Naive thymus-derived CD4-positive, alpha-beta T cell (primary cell): ENCODE measurements at places on chromosomes 6 and 20. TPM values are rescaled to one million over a fixed set of nuclear protein-coding genes. Genes with fewer than 3 reads are reported as not detected.
A peak's percentile ranks its signal among the peaks of the same experiment; 100 is the strongest.

BANF2 gene
- not detected for total RNA-seq

CAGE1 gene
- total RNA-seq = 0.39 TPM

EPB41L1 gene
- 0.81 TPM for total RNA-seq

DNA sequence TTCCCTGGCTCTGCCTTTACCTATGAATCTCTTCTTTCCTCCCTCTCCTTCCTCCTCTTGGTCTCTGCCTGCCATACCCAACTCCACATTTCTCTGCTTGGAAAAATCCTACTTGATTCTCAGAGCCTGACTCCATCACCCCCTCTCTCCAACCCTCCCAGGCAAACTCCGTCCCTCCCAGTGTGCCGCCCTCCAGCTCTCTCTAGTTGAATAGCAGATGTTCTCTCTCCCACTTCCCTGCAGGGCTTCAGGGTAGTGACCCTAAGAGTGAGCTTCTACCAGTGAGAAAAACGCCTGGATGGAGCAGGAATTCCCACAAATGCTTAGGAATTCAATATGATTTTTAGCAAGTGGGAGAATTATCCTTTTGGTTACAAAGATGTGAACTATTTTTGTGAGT is 141.6 kb downstream of the MTHFD1L start:
- no peak for DNase-seq

DNA sequence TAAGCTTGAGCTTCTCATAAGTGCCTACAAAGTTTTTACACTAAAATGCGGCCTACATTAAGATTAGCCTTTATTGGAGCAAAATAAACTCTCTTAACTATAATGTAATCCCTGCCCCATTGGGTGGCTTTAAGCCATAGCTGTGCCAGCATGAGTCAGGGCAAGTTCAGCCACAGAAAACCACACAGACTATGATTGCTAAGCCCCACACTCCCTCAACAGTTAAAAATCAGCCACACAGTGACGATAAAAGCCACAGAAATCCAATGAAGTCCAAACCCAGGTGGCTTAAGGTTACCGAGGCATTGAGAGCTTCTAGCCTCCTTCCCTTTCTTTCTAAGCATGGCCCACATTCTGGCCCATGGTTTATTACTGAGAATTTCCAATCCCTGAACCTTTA is 61.6 kb downstream of the GRM1 start:
- DNase-seq = no peak

DNA sequence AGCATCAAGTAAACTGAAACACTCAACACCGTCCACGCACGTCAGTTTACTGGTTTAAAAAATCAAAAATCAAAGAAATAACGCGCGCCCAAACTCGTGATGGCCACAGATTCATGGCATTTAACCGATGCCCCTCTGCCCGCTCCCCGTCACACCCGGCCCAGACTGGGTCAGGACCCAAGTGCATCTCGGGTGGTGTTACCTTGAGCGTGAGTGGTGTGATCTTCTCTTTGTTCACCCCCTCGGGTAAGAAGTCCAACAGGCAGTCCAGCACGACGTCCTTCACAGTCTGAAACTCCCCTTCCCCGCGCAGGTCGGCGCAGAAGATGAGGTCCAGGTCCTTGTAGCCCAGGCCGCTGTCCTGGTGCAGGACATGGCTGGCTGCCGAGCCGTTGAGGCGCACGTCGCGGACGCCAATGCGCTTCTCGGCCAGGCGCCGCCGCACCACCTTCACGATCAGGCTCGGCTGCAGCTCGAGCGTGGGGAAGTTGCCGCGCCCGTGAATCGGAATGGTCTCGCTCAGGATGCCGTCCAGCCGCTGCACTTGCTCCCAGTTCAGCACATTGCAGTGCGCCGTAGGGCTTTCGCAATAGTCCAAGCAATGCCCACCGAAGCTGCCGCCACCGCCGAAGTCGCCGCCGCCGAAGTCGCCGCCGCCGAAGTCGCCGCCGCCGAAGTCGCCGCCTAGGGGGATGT is 945 bp downstream of the TENT5A start:
- DNase-seq = peak; percentile 39

BPHL gene
- total RNA-seq = 18.0 TPM

- no peak for DNase-seq
These were observed 15.1 kb upstream of the PLEKHG1 start for GRCh38 chr6:150584596-150584995.

MICB gene
- total RNA-seq = 12.6 TPM

DNA sequence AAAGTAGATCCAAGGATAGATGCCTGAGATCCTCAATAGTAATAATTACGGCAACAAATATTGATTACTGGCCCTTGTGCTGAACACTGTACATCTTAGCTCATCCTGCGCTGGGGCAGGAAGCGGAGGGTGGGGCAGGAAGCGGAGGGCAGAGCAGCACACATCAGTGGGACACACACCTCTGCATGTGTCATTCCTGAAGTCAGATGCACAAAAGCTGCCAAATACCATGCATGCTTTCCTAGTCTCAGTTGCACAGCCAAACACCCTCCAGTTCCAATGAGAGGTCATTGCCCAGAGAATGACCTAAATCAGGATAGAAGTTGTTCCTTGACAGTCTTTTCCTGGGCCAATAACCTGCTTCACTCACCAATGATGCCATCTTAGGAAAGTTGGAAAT is 74.4 kb upstream of the FOXC1 start:
- DNase-seq = peak; percentile 46

DNA sequence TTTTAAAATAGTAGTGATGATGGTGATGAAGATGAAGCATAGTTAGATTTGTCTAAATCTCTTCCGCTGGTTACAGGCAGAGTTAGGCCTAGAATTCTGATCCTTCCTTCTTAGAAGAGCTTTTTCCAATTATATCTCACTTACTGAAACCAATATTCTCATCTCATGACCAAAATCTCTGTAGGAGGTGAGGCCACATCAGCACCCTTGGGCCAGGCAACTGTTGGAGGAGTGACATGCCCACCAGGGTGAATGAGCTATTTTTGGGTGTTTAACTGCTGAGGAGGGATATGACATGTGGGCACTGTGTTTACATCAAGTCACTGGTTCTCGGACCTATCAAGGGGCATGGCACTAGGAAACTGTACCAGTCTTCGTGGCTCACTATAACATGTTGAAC is 102.2 kb upstream of the SLC24A3 start:
- DNase-seq = no peak

DNA sequence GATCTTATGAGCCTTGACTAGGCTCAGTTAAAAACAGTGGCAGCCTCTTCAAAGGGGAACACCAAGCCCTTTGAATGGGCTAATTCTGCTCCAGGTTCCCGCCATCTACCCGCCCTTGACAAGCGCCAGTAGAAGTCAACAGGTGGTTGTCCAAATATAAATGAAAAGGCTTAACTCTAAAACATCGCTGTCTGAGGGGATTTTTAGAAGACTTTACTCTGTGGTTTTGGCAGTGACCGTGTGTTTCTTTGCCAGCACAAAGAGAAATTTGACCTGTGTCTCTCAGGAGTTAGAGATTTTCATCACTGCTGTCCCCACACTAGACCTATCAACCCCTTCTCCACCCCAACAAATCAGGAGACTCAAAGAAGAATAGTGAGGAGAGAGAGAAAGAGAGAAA is 19.8 kb upstream of the SIM1 start:
- no peak for DNase-seq

DNA sequence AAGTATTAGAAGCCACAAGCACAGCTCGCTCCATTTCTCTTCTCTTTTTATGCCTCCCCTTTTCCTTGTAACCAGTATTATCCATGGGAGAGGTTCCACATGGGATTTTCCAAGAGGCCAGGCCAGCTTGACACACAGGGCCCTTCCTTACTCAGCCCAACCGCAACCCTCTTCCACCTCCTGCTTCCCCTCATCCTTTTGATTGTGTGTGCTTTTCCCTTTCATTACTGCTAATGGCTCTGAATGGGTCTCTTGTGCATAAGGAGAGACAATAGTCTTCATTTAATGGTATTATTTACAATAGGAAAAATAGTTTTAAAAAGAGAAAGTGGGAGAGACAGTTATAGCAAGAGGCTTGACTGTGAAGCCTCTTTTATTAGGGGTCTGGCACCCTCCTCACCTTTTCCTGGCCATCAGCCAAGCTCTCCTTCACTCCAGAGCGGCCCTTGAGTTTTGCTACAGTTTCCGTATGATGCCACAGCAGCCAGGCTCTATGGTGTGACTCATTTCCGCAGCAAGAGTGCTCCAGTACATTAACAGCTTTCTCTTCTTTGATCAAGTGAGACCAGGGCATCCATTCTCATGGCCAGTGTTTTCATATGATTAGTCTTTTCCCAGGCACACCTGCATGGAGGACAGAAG is 579.5 kb downstream of the TFAP2B start:
- DNase-seq = no peak

PRL gene
- total RNA-seq = not detected
